ENCODE measurements at places on chromosomes 16 and 17.

GRCh38 chr16:69130461-69130860, 1.9 kb downstream of the CHTF8 start:
- DNase-seq: no peak

- DNase-seq: no peak
Observed at GRCh38 chr17:36602030-36602748, 806 bp downstream of the MRM1 start.

DNA sequence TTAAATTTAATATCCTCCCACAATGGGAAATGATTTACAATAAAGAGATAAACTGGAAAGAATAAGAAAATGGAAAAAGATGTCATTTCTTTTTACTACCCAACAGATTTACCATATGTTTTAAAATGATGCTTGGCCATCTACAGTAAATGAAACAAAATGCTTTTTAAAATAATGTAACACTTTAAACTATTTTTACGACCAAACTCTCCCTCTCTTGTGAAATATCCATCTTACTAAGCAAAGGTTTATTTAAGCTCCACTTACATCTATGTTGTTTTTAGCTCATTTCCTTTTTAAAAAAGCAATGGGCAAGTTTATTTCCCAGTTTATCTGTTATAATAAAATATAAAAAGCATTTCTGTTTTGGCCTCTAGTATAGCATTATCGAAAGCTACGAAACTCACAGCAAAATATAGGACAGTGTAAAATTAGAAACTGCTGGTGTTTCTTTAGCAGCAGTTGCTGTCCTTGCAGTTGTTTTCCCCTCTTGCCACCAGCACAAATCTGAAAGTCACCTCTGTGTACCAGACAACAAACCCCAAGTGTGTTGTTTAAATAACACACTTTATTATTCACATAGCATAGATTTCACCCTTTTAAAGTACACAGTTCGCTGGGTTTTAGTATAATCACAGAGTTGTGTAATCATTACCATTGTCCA, 195.1 kb downstream of the CDRT15L2 start:
- DNase-seq: no peak

- DNase-seq: peak; percentile 30
Observed at GRCh38 chr16:10256784-10257641, 74.8 kb upstream of the GRIN2A start.

DNA sequence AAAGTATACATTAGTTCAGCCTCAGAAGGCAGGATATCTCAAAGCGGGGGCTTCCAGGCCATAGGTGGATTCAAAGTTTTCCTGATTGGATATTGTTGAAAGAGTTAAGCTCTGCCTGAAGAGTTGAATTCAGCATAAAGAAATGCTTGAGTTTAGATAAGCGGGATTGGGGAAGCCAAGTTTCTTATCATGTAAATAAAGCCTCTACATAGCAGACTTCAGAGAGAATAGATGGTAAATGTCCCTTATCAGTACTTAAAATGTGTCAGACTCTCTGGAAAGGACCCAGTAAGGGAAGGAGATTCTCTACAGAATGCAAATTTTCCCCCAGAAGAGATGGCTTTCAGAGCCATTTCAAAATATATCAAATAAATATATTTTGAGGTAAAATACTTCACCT, 423.5 kb downstream of the SHISA9 start:
- DNase-seq: no peak

DNA sequence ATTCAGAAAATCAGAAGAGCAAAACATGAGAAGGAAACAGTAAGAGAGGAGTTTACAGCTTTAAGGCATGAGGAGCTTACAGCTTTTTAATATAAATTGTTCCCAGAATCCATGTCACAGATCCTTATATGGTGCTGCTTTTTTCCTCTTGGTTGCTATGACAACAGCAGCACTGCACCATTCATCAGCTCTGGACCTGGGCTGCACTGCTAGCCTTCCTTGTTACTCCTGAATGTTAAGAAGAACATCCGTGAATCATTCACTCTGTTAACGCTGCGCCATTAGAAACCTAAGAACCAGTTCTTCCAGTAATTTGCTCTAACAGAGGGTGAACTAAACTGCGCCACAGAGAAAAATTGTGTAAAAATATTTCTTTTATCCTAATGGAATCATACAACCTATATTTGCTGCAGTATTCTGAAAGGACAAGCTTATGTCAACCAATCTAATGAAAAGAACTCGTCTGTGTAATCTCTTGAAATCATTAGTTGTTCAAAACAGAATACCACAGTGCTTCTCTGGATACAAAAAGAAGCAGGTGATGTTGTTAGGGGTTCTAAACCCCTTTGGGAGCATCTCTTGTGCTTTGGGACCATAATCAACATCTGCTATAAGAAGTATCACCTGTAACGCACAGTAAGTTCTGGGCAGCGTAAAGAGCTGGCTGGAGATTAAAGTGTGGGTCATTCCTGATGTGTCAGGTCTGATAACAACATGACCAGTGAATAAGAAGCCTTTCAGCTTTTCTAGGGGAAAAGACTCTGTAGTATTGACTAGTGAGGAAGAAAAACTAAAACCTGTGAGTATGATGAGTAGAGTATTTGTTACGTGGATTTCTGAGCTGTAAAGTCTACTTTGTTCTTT, 151.2 kb downstream of the TANC2 start:
- DNase-seq: no peak

- DNase-seq: no peak
Observed at GRCh38 chr16:24745391-24745790, 15.9 kb downstream of the TNRC6A start.

DNA sequence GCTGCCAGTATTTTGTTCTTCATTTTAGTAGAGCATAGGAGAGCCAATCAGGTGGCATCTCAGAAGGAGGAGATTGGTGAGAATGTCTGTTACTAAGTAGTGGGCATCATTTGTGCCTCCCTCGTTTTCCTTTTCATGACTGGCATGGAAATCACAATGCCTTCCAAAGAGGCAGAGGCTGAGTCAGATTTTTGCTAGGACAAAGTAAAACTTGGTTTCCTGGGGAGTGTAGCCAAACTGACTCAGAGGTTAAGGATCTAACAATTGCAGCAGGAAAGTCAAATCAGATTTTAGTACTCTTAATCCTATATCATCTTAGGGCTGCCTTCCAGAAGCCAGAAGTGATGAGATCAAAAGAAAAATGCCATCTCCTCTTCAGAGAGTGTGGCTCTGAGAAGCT, 138.7 kb downstream of the ANKFN1 start:
- DNase-seq: no peak

GRCh38 chr17:8227238-8227581, 16.8 kb upstream of the AURKB start:
- no peak for DNase-seq

GRCh38 chr16:28473714-28474265, 1.7 kb upstream of the NPIPB7 start:
- no peak for DNase-seq

Measured in activated gamma-delta T cell treated with Interleukin-2 at 50 U/mL for 16 hours (primary cell).